Endodermal cell (in vitro differentiated cells): ENCODE measurements at places on chromosomes 5 and 9. TPM values are rescaled to one million over a fixed set of nuclear protein-coding genes. Genes with fewer than 3 reads are reported as not detected.

TAS2R1 gene
- 0.24 TPM in 1 of 3 replicates, not detected in the others for total RNA-seq

DNA sequence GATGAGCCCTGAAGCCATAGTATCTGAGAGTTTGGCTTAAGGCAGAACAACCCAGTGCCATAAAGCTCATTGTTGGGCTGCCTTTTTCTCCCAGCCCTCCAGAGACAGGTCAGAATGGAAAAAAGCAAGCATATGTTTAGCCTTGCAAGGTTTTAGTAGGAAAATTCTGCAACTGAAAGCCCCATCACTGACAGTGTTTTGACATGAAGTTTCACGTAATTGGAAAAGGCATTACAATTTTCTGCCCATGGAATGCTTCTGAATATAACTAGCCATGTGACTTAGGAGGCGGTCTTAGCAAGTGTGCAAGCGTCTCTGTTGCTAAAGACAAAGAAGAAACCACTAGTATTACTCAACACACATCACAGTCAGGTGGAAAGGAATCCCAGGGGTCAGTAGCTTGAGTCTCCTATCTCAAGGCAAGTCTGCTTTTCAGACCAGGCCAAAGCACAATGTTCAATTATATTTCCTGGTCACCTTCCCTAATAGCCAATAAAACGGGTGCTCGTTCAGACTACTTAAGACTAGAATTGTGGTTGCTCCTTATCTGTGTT lies 117.6 kb downstream of the CARTPT start:
- no peaks in the 10 kb centered on the region for H3K36me3 ChIP-seq
- H3K4me1 ChIP-seq = no peaks in the 10 kb centered on the region
- DNase-seq = no peak
- H3K27ac ChIP-seq = peak overlapping the region; percentile 12

GRCh38 chr5:1542781-1543180 lies 19.0 kb upstream of the LPCAT1 start:
- H3K27ac ChIP-seq = no peak overlapping the region
- H3K4me1 ChIP-seq = no peaks in the 10 kb centered on the region
- DNase-seq = peak; percentile 15
- no peak overlapping the region for H3K4me3 ChIP-seq
- H3K36me3 ChIP-seq = no peaks in the 10 kb centered on the region
- no peaks in the 10 kb centered on the region for H3K27me3 ChIP-seq

DNA sequence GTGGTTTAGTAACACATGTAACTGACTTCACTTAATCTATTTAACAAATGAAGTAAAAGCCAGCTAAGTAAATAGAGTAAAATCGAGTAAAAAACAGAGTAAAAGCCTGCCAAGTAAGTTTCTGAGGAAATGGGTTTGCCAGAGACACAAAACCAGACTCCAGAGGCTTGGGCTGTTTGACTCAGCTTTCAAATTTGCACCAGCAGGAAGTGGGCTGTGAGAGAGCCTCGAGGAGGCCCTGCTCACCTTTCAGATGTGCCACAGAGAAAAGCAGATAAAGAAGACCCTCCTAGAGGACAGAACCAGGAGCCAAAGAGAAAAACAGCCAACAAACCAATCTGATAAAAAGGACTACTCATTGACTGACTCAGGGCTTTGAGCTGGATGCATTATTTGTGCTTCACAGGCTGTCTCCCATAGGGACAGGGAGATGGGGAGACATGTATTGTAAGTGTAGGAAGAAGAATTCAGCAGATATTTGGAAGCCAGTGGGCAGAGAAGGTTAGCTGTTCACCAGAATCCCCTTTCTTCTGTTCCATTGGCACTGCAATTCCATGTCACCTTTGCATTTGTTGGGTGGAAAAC lies 14.4 kb upstream of the AMACR start:
- no peak overlapping the region for H3K27ac ChIP-seq
- DNase-seq = no peak
- no peaks in the 10 kb centered on the region for H3K4me1 ChIP-seq
- H3K27me3 ChIP-seq = no peaks in the 10 kb centered on the region
- H3K4me3 ChIP-seq = no peak overlapping the region
- no peaks in the 10 kb centered on the region for H3K36me3 ChIP-seq

DNA sequence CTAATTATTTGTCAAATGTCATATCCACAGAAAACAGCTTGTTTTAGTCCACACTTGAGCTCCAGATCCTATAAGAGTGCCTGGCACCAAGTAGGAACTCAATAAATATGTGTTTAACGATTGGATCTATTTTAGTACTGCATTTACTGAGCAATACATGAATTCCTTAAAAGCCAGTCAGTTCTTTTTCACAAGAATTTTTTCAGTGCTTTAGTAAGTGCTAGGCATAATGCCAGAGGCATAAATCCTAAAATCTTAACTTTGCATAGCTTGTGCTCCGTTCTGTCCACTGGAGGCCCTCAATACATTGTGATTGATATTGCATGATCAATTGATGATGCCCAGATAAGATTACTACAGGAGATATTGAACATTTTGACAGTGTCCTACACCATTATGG lies 67.3 kb upstream of the PCSK5 start:
- H3K4me1 ChIP-seq = no peaks in the 10 kb centered on the region
- DNase-seq = no peak
- no peaks in the 10 kb centered on the region for H3K36me3 ChIP-seq

GRCh38 chr5:113070901-113071300 lies 94.3 kb downstream of the DCP2 start:
- no peak overlapping the region for H3K4me3 ChIP-seq
- H3K36me3 ChIP-seq = peaks cover 93% of the 10 kb centered on the region
- no peak overlapping the region for H3K27ac ChIP-seq
- DNase-seq = no peak
- H3K4me1 ChIP-seq = no peaks in the 10 kb centered on the region
- no peaks in the 10 kb centered on the region for H3K27me3 ChIP-seq

GRCh38 chr5:102296178-102296817 lies at the start of gene SLCO4C1:
Gene SLCO4C1 (minus strand): TSS chr5:102296284. CDS start chr5:102296262, 22 bp downstream.
- H3K4me3 ChIP-seq = peak within 1 kb of the TSS; percentile 94
- DNase-seq = peak; percentile 99
- H3K4me1 ChIP-seq = no peaks in the 10 kb centered on the region
- no peaks in the 10 kb centered on the region for H3K36me3 ChIP-seq
- no peak within 1 kb of the TSS for H3K27ac ChIP-seq

OTULINL gene
- 6.2 and 6.7 TPM in 2 replicates for total RNA-seq

GRCh38 chr5:174329738-174330137 lies 284.2 kb downstream of the NSG2 start:
- peaks cover 7% of the 10 kb centered on the region for H3K27me3 ChIP-seq
- peak; percentile 37 for DNase-seq
- no peaks in the 10 kb centered on the region for H3K36me3 ChIP-seq
- H3K27ac ChIP-seq = no peak overlapping the region
- peaks cover 9% of the 10 kb centered on the region for H3K4me1 ChIP-seq

GRCh38 chr9:4328723-4329122 lies 28.9 kb upstream of the GLIS3 start:
- H3K36me3 ChIP-seq = no peaks in the 10 kb centered on the region
- no peaks in the 10 kb centered on the region for H3K4me1 ChIP-seq
- no peaks in the 10 kb centered on the region for H3K27me3 ChIP-seq
- H3K27ac ChIP-seq = no peak overlapping the region

KIF20A gene
- total RNA-seq = 49.5 to 75.3 TPM (median 74.6 TPM) in 3 replicates

TAF11L10 gene
- total RNA-seq = not detected in 2 replicates

GRM6 gene
- total RNA-seq = not detected in 2 replicates

CDC37L1 gene
- 19.3 to 22.2 TPM (median 21.6 TPM) in 3 replicates for total RNA-seq

CCDC180 gene
- 5.6 to 10.9 TPM (median 7.4 TPM) in 3 replicates for total RNA-seq

DNA sequence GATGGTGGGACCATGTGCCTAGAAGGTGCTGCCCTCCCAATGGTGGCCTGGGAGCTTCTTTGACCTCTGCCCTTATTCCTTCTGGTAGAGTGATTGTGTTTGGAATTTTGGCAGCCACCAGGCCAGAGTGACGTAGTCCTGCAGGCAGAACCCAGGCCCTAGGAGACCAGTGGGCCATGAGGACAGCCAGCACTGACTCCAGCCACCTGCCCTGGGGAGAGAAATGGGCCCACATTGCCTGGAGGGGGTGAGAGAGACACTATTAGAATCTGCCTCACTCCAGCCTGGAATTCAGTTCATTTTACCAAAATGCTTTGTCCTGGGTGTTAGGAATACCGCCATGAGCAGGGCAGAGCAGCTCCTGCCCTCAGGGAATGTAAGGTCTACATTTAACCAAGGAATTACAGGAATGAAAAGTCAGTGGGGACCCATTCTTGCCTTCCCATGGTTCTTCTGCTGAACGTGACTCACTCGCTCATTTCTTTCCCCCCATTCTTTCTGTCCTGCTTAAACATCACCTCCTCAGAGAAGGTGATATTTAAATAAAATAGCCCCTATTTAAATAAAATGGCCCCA lies 5.5 kb upstream of the COL27A1 start:
- peaks cover 41% of the 10 kb centered on the region for H3K27me3 ChIP-seq
- no peak overlapping the region for H3K27ac ChIP-seq
- peaks cover 3% of the 10 kb centered on the region for H3K4me1 ChIP-seq

ADRA1B gene
- 0.53 to 0.63 TPM (median 0.60 TPM) in 3 replicates for total RNA-seq

CCDC183 gene
- 7.3 and 10.9 TPM in 2 replicates for total RNA-seq

- H3K4me1 ChIP-seq = no peaks in the 10 kb centered on the region
- H3K4me3 ChIP-seq = no peak overlapping the region
- H3K36me3 ChIP-seq = peaks cover 33% of the 10 kb centered on the region
These were observed 22.6 kb downstream of the RMI1 start for GRCh38 chr9:84003246-84003645.
